ENCODE measurements at places on chromosomes 4 and X.

DNA sequence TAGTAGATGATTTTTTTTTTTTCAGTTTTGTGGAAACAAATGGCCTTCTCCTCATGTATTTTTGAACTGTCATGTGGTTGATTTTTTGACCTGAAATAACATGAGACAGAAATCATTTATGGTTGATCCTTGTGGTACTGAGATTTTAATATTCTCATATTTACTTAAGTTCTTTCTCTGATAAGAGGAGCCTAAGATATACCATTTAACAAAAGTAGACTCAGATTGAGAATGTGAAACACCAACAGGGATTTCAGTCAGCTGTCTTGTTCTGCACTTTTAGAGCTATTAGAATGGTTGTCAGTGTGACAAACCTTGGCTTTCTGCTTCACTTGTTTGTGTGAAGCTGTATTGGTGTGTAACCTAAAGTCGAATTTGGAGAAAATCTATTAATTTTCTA lies 575.7 kb downstream of the SPOCK3 start:
- no peak for DNase-seq

DNA sequence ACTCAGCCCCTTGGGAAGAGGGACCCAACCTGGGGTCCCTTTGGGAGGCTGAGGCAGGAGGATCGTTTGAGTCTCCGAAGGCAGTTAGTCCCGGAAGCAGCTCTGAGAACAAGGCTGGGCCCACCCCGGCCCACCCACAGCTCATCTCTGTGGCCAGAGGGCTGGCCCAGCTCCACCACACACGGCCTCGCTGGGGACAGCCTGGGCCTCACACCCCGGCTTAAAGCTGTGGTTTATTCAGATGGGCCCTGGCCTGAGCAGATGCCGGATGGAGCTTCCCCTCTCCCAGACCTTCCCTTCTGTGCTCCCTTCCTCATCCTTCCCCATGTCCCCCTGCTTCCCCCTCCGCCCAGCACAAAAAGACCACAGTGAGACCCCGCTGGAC lies 54.4 kb downstream of the FAM53A start:
- DNase-seq, result no peak

DNA sequence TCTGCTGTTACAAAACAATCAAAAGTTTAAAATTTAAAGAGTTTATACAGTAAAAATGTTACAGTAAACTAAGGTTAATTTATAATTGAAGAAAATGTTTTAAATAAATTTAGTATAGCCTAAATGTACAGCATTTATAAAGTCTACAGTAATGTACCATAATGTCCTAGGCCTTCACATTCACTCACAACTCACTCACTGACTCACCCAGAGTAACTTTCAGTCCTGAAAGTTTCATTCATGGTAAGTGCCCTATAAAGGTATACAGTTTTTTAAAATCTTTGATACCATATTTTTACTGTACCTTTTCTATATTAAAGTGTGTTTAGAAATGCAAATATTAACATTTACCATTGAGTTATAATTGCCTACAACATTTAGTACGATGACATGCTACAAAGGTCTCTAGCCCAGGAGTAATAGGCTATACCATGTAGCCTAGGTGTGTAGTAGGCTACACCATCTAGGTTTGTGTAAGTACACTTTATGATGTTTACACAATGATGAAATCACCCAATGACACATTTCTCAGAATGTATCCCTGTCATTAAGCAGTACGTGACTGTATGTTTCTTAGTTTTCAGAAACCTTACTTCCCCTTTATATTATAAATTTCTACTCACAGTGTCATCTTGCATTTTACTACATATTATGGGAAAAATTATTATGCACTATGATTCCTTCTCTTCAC lies 320.8 kb downstream of the ADAM29 start:
- DNase-seq, result no peak

DNA sequence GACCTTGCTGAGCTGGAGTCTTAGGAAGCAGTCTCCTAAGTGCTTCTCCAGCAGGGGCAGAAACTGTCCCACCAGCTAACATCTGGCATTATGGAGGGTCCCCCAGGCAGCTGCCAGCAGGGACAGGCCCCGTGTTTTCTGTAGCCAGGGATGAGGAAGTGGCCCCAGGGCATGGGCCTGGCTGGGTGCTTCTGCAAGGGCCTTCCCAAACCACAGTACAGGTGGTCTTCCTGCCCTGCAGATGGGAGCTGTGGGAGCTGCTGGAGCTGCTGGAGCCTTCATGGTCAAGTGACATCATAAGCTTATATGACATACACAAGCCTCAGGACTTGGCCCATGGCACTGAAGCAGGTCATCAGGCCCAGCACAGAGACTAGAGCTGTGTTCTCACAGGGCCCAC lies 5.0 kb upstream of the MSANTD1 start:
- no peak for DNase-seq

DNA sequence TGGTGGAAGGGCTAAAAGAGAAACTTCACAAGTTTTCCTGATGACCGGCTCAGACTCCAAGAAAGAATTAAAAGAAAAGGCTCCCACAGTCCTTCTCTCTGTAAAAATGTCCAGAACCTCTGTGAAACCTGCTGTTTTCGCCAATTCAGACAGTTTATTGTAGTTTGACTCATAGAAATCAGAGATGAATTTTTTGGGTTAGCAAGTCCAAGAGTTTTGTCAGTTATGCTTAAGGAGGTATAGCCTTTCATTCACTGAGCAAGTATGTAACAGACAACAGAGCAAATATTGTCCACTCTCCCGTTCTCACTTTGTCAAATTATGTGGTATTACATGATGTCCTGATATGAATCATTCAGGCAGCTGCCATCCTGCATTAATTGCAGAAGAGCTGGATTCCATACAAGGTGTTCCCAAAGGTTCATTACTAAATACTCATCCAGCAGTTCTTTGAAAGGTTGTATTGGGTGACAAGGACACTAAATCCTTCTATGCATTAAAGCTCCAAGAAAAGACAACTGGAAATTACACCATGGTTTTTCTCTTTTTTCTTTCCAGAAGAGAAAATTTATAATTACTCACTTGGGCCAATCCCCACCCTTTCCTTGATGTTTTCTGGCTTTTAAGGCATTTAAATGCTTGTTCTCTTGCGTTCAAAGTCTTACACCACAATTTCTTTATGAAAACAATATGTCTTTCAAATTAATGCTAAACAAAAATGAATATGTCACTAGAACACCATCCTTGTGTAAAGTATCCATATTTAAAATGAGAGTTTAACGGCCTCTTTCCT lies 30.0 kb upstream of the PLAC1 start:
- DNase-seq, result no peak

Data from HT-29 (cell line).